ENCODE measurements at places on chromosomes 7 and 10.

DNA sequence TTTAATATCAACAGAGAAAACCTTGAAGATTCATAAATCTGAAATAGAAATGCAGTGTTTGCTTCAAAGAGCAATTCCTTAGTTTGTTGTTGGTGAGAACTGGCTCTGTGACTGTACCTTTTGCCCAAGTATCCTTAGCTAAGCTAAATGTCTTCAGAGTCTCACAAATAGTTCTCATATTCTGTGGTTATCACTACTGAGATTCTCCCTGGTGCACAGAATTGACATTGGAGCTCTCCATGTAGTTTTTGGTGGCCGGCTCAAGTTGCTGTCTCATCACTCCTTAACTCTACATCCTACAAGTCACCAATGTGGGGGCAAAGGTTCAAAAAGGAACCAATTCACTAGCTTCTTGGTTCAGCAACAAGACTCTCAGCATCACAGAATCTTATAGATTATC, 780.3 kb downstream of the LRMDA start:
- DNase-seq, result no peak

GRCh38 chr10:12981570-12981969, 19.9 kb downstream of the CCDC3 start:
- no peak for DNase-seq

- DNase-seq, result no peak
Observed at GRCh38 chr10:3865565-3865964, 80.6 kb upstream of the KLF6 start.

- DNase-seq, result no peak
Observed at GRCh38 chr10:132470410-132471124, 67.0 kb upstream of the INPP5A start.

DNA sequence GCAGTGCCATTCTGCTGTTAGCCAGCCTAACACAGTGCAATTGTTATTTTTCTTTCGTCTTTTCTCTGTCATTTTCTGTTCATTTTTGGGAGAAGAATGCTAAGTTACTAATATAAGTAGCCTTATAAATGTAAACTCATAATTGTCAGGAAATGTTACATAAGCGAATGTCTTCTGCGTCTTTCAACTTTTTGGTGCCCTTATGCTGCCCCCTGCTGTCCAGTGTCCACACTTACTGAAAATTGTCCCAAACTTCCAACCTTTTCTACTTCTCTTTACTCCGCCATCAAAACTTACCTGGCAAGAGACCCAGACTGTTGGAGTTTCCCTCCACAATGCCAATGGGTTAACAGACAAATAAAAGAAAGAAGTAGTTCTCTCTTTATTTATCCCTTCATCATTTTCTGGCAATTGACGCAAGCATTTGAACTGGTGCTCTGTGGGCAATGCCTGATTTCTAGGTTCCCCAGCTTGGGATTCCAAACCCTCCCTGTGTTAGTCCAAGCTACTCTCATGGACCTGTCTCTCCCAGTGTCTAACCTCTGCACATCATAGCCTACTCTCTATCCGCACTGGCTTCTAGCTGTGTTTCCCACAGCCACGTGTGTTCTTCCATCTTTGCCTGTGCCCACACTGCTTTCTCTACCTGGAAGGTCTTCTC, 21.0 kb upstream of the EPC1 start:
- DNase-seq, result peak; percentile 73

- DNase-seq, result no peak
Observed at GRCh38 chr7:6917258-6917657, 91.2 kb upstream of the CCZ1B start.

DNA sequence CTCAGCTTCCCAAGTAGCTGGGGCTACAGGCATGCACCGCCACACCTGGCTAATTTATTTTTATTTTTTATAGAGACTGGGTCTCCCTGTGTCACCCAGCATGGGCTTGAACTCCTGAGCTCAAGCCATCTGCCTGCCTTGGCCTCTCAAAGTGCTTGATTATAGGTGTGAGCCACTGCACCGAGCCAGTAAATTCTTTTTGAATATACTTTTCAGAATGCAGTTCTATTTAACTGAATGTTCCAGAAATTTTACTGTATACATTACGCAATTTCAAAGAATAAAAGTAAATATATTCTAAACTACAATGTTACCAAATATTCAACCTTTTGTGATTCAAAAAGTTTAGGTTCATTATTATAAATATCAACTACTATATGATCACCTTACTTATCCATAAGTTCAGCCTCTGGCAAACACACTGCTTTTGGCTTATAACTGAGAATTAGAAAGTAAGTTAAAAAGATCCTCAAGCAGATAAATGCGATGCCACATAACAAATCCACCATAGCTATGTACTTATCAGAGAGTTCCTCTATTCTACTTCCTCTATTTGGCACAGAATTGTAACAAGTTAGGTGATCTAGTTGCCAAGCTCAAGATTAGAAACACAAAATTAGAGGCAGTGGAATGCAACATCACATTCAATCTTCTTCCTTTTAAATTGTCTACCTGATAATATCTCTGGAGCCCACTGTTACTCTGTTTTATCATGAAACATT, 118.2 kb downstream of the ANK3 start:
- DNase-seq, result no peak

GRCh38 chr10:34792881-34793280, 22.2 kb downstream of the PARD3 start:
- DNase-seq, result no peak

DNA sequence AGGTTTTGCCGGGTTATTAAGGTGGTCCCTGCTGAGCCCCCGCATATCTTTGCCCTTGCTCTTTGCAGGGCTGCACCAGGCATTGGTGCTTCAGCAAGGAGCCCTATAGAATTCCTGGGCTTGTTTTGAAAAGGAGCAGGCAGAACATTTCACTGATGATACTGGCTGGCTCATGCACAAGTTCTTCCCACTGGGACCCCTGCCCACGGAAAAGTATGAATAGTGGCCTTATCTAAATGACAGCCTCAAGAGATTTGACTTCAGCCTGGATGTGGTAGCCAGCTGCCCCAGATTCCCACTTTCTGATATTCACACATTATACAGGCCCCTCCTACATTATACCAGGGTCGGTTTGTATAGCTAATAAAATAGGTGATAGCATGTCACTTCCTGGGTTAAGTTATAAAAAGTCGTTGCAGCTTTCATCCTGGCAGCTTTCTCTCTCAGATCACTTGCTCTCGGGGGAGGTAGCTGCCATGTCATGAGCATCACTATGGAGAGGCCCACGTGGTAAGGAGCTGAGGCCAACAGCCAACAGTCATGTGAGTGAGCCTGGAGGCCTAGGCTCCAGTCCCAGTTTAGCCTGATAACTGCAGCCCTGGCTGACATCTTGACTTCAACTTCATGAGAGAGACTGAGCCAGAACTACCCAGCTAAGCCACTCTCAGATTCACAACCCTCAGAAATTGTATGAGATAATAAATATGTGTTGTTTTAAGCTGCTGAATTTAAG, 16.8 kb upstream of the CRTAC1 start:
- DNase-seq, result no peak

- DNase-seq, result no peak
Observed at GRCh38 chr10:44263771-44264170, 121.1 kb downstream of the CXCL12 start.

- DNase-seq, result no peak
Observed at GRCh38 chr10:94440096-94440495, 37.8 kb downstream of the TBC1D12 start.

DNA sequence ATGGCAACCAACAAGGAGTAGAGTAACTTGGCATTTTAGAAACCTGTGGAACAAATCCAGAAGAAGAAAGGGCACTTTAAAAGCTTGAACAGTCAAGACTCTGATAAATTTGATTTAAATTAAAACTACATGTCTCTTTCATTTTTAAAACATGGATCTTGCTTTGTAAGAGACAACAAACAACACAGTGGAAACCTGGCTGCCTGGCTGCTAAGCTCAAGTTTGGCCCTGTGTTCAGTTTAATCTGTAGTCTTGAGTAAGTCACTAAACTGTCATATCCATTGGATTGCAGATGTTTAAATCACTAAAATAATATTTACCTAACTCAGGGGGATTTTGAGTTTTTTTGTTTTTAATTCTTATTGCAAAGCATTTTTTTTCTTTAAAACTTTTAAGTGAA, 374.9 kb upstream of the SEMA3D start:
- no peak for DNase-seq

GRCh38 chr10:100693821-100694220, 51.6 kb upstream of the PAX2 start:
- no peak for DNase-seq

DNA sequence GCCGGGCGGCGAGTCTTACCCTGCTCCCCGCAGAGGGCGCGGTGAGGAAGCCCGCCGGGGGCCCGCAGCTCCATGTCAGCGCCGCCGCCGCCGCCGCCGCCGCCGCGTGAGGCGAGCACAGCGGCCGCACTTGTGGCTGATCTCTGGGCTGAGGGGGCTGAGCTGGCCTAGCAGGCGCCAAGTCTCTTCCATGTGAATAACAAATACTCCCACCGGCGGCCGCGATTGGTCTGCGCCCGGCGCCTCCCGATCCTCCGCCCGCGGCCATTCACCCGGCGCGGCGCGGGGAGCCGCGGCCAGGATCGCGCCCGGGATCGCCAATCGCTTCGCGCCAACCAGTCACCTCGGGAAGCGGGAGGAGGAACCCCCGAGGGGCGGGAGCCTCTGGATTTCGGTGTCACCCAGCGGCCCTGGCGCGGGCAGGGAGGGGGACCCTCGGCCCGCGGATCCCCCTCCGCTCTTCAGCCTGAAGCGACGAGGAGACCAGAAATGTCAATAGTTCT, at the start of gene GRM8:
Gene GRM8 (minus strand): TSS at position 164 of the 503 bp plus-strand sequence.
- no peak for DNase-seq

GRCh38 chr10:125782054-125782453, 6.4 kb upstream of the MMP21 start:
- no peak for DNase-seq

DNA sequence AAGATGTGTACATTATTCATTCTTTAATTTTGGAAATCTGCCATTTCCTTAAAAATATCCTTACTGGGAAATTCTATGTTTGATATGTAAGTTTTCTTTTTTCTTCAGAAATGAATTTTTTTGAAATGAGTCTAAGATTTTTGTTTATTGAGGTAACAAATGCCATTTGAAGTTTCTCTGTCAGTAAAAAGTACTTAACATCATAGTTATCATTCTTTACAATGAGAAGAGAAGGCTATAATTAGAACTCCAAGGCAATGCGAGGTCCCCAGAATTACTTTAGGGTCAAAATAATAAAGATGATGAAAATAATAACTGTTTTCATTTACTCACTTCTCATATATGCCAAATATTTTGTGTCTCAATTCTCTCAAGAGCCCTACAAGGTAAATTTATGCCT, 37.0 kb upstream of the RHOBTB1 start:
- DNase-seq, result no peak

DNA sequence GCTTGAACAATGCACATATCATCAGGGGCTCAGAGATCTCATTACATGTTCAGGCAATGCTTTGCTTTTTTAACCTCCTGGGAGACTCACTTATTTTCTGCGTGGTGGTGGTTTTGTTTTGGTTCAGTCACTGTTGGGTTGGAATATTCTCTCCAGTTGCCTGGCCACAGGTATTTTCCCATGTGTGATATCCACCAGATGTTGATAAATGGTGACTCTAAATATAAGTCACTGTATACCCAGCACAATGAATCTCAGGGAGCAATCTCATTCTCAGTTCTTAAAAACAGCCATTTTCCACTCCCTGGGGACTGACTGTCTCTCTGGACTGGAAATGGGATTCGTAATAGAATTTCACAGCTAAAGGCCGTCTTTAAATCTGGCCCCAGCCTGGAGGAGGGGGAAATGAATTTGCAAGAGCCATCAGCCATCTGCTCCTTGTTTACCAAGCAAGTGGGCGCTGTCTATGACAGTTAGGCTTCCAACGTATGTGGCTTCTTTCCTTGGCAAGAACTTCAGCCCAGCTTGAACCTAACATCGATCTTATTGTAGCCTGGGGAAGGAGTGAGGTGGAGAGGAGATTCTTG, 1106.2 kb downstream of the NRG3 start:
- no peak for DNase-seq

Data from activated T-cell treated with anti-CD3 and anti-CD28 coated beads for 4 hours (primary cell).